ENCODE measurements at places on chromosomes 11 and 22.

- DNase-seq: no peak
These were observed 367 bp downstream of the HPS5 start for GRCh38 chr11:18321578-18321968.

GRCh38 chr11:88398791-88399570, 61.4 kb upstream of the CTSC start:
- DNase-seq: no peak

DNA sequence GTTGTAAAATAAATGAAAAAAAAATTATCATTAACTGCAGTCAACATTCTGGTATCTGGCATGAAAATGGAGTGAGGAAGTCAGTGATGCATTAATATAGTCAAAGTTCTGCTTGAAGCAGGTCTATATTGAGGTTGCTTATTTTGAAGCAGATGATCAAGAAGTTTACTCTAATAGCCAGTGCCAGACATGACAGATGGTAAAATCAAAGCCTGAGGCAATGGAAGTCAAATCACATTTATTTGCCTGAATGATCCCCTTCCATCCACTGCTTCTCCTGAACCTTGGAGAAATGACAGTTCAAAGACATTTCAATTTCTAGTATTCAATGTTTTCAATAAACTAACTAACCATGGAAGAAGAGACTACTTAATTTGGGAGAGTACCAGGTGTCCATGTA, 430.0 kb downstream of the FAM181B start:
- no peak for DNase-seq

DNA sequence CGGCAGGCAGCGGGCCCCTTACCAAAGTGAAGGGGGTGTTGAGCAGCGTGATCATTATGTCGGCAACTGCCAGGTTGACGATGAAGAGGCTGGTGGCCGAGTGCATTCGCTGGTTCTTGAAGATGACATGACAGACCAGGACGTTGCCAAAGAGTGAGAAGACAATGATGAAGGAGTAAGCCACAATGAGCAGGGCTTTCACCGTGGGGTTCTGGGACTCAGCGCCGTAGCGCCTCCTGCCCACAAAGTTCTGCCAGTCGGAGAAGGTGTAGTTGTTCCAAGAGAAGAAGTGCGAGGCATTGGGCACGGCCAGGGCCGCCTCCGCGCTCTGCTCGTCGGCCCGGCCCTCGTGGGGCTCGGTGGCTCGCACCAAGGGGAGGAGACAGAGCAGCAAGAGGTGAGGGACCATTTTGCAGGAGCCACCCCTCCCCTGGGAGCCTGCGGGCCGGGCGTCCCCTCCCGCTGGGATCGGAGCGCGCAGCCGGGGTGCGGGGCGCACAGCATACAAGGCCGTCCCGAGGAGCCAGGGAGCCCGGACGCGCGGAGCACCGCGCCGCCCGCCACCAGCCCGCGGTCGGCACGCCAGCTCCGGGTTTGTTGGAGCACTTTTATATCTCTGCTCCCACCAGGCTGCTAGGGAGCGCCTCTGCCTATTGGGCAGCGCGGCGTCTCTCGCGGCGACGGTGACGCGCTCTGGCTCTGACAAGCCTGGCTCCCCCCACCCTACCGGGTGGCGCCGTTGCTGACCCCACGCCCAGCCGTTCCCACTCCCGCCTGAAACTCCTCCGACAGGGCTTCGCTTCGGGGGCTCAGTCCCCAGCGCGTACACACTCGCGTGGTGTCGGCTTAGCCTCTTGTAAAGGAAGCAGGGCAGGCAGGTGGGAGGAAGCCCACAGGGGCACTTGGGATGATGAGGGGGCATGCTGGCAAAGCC, at the start of gene GPR83:
GPR83 (minus strand) TSS at position 581 of the 934 bp plus-strand sequence; CDS start at position 409, 172 bp downstream.
- DNase-seq: no peak

GRCh38 chr22:41177622-41178424, 27.3 kb upstream of the L3MBTL2 start:
- DNase-seq: no peak

GRCh38 chr22:29539105-29539504, 14.5 kb downstream of the THOC5 start:
- DNase-seq: no peak

- DNase-seq: no peak
These were observed 294.6 kb downstream of the BUD13 start for GRCh38 chr11:116478205-116478604.
